ENCODE measurements at places on chromosomes 12 and 14.

DNA sequence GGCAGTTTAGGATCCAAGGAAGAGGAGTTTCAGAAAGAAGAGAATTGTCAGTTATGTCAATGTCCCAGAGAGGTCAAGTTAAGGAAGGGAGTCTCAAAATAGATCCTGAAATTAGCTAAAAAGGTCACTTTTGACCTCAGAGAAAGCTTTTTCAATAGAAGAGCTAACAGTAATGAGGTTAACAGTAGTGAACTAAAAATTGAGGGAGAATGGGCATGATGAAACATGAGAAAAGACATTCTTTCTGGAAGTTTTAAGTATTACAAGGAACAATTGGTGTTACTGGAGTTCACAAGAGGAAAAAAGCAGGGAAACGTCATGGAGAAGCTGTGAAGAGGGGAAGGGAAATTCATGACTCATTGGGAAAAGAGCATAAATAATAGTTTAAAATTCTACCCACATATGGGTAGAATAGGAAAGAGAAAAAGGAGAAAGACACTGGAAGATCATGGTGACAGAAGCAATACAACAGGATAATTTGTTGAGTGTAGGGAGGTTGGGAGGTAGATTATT lies 381.2 kb upstream of the FAR2 start:
- DNase-seq, result no peak

GRCh38 chr14:32166924-32167323 lies 34.9 kb upstream of the RNU6-7 start:
- DNase-seq, result no peak

DNA sequence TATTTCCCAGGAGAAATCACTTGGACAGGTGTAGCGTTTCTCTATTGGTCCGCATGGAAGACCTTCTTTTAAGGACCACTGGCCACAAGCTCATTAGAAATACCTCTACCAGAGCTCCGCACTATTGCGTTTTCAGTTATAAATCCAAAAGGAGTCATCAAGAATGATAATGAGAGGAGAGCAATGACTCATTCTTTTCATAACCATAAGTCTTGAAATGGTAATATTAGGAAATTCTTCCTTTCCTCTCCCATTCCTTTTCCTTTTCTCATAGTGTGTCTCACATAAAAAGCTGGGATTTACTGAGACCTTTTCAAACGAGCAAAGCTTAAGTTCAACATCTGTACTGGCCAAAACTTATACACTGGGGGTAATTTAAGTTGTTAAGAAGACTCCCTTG lies 215.7 kb downstream of the CPNE8 start:
- DNase-seq, result no peak

DNA sequence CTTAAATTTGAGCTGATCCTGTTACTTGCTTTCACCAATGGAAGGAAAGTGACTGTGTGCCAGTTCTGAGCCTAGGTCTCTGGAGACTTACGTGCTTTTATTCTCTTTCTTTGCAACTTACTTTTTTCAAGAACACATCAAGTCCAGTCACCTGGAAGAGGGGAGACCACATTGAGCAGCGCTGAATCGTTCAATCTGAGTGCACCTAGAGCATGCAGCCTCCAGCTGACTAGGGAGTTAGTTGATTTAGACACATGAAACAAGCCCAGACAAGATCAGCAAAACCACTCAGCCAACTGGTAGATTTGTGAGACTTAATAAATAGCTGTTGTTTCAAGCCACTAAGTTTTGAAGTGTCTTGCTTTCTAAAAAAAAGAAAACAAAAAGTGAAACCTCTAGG lies 1014.8 kb upstream of the FBXO33 start:
- DNase-seq, result no peak

DNA sequence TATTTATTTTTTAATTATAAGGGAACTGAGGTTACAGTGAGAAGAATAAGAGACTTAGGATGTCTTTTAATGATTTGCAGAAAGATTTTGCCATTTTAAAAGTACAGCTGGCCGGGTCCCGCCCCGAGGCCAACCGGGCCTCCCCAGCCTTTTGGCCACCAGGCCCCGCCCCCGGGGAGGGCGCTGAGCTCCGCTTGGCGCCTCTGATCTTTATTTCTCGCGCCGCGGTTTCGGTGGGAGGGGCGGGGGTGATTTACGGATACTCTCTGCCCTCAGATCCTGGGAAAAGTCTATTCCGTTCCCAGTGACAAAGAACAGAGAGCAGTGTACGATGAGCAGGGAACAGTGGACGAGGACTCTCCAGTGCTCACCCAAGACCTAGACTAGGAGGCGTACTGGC lies 17.7 kb downstream of the ZFYVE26 start:
- no peak for DNase-seq

GRCh38 chr14:33335366-33335765 lies 396.7 kb downstream of the NPAS3 start:
- no peak for DNase-seq

DNA sequence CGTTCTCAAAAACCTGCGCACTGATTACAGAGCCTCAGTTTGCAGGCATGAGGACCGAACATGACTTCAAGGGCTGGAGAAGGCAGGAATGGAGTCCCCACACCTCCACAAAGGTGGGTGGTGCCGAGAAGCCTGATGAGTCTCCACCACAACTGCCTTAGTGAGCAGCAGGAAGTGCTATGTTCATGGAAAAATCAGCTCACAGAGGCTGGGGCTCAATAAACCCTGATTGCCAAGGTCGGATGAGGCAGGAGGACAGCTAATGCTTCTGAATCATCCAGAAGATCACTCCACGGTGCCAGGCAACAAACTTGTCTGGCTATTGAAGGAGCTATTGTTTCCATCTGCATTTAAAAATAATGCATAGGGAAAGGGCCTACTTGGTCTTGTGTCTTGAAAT lies 31.1 kb downstream of the APPL2 start:
- no peak for DNase-seq

GRCh38 chr14:88983755-88984154 lies 159.3 kb downstream of the TTC8 start:
- DNase-seq, result no peak

- no peak for DNase-seq
These were observed 25.4 kb downstream of the AP5M1 start for GRCh38 chr14:57293866-57294837.

DNA sequence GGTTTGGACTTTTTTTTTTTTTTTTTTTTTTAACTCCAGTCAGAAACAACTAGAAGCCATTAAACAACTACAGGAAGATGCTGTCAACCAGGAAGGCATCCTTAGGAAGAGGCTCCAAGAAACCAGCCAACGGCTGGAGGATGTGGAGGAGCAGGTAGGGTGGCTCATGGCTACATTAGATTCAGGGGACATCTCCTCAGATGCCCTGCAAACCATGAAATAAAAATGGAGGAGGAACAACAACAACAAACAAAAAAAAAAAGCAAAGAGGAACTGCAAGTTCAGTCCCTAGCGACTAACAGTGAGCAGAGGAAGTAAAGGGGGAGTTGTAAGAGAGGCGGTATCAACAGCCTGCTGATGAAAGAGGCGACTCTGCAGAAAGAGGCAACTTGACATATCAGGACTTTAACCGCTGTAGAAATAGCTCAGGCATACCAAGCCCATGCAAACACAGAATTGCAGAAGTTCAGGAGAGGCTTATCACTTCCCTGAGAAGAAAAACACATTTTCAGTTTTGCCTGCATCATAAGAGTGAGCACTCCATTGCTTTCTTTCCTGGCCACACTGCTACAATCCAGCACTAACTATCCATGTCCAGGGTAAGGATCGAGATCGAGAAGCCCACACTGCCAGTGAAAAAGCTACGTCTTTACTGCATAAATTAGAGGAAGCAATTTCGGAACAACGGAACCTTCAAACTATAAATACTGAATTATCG lies 103.5 kb upstream of the BCAT1 start:
- DNase-seq, result peak; percentile 10

GRCh38 chr12:132789099-132789471 lies 27.5 kb upstream of the ANKLE2 start:
- no peak for DNase-seq

DNA sequence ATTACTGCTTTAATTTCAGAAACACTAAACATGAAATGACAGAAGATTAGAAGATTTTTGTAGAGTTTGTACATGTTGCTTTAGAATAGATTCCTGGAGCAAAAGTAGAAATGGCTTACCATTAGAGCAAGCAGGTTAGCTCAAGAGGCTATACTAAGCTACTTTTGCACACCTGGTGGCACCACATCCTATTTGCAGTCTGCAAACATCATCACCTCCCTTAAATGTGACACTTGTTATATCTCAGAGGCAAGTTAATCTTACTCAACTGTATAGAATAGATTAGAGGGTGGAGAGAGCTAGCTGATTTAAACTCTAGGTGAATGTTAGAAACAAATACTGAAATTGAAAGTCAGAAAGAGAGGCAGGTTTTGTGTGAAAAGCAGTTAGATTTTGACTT lies 30.7 kb upstream of the OR4E1 start:
- no peak for DNase-seq

- no peak for DNase-seq
These were observed 83.8 kb upstream of the HMGA2 start for GRCh38 chr12:65740506-65740872.

DNA sequence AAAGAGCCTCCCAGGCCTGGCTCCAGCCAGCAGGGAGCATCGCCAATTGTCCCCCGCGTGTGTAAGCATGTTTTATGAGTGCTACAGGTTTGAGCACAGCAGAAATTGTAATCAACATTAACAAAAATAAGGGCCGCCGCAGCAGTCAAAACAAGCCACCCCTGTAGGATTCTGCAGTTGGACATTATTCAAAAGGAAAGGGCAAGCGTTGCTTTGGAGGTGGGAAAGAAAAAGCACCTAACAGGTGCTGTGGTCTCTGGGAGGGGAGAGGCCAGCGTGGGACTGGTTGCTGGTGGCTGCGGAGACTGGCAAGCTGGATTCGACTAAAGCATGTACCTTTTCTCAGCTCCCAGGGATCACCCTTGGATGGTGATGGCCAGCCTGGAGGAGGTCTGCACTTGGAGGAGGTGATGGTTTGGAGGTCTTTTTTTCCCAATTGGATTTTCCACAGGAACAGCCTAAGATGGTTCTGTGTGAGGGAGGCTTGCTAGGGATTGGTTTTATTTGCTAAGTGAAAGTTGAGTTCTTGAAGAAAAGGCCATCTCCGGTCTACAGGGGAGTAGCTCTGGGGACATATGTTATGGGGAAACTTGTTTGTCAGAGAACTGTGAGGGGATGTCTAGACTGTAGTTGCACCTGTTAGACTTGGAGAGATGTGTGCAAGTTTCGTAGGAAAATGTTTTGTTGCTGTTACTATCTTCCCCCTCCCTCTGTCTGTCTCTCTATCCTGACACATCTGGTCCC lies 2.0 kb downstream of the DYRK2 start:
- no peak for DNase-seq

GRCh38 chr14:101986953-101987352 lies 22.6 kb downstream of the DYNC1H1 start:
- DNase-seq, result no peak

DNA sequence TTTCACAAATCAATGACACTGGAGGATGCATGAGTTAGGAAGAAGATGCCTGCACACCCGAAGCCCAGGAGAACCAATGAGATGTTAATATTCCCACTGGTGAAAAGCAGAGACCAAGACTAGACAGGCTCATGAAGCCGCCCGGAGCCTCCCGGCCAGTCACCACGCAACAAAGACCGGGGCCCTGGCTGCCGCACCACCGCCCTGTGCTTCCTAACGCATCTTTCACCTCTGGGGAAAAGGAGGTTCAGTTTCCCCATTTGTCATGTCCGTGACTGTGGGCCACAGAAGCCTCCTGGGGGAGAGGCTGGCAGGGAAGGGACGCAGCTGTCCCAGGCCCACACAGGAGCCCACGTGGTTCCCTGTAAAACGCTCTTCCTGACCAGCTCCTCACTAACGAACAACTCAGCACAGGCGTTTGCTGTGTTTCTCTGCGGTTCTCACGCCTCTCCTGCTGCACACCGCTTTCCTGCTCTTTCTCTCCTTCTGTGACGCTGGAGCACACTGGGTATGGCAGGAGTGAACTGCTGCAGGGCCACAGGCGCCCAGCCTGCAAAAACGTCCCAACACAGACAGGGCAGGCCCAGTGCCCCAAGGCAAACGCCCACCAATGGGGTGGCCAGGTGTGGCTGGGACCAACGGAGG lies 10.8 kb downstream of the RIMBP2 start:
- no peak for DNase-seq

GRCh38 chr12:51675071-51675803 lies 84.2 kb downstream of the SCN8A start:
- no peak for DNase-seq

DNA sequence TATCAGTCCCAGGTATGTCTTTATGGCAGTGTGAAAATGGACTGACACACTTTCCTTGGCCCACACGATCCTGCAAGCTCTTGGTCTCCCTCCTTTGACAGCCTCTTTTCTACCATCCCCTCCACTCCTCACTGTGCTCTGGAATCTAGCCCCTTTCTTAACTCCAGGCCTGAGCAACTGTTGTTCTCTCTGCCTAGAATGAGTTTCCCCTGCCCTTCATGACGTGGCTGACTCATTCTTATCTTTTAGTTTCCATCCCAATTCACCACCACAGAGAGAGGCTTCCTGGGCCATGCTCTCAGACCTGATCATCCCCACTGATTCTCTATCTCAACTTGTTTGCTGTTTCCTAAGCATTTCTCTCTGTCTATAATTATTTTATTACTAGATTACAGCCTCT lies 157.4 kb upstream of the HMGA2 start:
- no peak for DNase-seq

DNA sequence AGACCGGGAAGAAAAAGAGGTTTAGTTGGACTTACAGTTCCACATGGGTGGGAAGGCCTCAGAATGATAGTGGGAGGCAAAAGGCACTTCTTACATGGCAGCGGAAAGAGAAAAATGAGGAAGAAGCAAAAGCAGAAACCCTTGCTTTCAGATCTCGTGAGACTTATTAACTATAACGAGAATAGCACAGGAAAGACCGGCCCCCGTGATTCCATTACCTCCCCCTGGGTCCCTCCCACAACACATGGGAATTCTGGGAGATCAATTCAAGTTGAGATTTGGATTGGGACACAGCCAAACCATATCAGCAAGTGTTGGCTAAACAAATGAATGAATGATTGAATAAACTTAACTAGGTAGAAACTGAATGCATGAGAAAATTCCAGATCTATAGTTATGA lies 85.3 kb upstream of the PARP11 start:
- DNase-seq, result no peak
